ENCODE measurements at places on chromosomes 5 and 9.

- DNase-seq = no peak
Measured at GRCh38 chr5:151630088-151630487, 39.0 kb upstream of the FAT2 start.

DNA sequence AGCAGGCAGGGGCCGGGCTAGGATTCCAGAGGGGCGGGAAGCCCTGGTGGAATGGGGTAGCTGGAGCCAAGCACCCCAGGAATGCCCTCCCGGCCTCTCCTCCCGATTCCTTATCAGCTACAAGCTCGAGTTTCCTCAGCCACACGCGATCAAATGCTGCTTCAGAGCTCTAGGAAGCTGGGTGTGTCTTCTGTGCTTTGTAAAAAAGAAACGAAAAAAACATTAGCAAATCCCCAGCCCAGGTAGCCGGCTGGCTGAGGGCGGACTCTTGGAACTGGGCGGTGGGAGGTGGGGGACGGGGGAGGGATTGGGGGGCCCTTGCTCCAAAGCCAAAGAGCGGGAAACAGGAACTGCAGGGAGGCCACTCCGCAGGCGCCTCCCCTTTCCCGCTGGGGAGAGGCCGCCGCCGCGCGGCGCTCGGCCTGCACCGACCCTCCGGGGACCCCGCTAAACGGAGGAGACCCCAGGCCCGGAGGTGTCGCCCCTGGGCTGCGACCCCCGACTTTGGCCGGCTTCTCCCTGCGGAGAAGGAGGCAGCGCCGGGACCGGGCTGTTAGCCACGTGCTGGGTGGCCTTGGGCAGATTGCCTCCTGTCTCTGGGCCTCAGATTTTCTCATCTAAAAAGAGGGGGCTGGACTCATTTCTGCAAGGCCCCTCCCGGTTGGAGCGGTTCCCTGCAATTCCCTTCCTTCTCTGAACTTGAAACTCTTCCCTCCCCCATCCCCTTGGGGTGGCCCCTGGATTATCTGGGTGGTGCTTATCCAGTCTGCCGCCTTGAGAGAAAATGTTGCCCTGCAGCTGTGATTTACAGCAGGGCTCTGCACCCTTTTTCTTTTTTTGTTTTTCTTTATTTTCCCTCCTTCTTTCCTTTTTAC lies 40.9 kb upstream of the FABP6 start:
- DNase-seq = no peak

DNA sequence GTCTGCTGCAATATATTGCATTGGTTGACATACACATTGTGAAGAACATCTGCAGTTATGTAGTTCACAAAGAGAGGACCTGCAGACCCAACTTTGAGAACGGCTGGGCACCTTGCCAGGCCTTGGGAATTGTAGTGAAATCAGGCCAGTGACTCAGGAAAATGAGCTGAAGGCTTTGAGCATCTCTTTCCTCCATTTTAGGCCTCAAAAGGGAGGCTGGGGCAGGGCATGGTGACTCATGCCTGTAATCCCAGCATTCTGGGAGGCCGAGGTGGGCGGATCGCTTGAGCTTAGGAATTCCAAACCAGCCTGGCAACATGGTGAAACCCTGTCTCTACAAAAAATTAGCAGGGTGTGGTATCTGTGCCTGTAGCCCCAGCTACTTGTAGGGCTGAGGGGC lies 1.4 kb upstream of the IPPK start:
- DNase-seq = peak; percentile 50

DNA sequence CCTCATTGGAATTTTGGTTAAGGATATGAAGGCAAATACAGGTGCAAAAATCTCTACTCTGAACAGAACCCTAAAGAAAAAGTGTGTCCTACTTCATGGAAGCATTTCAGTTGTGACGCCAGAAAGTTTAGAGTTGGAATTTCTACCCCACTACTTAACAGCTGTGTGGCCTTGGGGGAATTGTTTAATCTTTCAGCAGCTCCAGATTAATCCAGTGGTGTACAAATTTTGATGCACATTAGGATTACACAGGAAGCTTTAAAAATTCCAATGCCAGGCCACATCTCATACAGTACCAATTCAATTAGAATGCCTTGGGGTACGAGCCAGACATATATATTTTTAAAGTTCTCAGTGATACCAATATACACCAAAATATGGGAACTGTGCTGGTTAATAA lies 266.1 kb downstream of the EDIL3 start:
- DNase-seq = no peak

DNA sequence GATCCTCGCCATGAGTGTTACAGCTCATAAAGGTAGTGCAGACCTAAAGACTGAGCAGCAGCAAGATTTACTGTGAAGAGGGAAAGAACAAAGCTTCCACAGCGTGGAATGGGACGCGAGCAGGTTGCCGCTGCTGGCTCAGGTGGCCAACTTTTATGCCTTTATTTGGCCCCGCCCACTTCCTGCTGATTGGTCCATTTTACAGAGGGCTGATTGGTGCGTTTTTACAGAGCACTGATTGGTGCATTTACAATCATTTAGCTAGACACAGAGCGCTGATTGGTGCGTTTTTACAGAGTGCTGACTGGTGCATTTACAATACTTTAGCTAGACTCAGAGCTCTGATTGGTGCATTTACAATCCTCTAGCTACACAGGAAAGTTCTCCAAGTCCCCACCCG lies 13.9 kb downstream of the PLK2 start:
- no peak for DNase-seq

- DNase-seq = no peak
Measured at GRCh38 chr5:10497554-10497953, 55.9 kb downstream of the ROPN1L start.

GRCh38 chr5:143156572-143156971 lies 246.9 kb downstream of the NR3C1 start:
- no peak for DNase-seq

DNA sequence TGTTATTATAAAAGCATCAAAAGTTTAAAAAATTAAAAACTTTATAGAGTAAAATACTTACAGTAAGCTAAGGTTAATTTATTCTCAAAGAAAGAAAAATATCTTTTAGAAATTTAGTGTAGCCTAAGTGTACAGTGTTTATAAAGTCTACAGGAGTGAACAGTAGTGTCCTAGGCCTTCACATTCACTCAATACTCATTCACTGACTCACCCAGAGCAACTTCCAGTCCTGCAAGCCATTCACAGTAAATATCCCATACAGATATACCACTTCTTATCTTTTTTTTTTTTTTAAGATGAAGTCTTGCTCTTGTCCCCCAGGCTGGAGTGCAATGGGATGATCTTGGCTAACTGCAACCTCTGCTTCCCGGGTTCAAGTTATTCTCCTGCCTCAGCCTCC lies 73.1 kb upstream of the FST start:
- no peak for DNase-seq
